Kasumi-1 (cell line): ENCODE measurements at places on chromosomes 12 and 14.

GRCh38 chr12:75192196-75192595 is 17.4 kb downstream of the KCNC2 start:
- DNase-seq: no peak

DNA sequence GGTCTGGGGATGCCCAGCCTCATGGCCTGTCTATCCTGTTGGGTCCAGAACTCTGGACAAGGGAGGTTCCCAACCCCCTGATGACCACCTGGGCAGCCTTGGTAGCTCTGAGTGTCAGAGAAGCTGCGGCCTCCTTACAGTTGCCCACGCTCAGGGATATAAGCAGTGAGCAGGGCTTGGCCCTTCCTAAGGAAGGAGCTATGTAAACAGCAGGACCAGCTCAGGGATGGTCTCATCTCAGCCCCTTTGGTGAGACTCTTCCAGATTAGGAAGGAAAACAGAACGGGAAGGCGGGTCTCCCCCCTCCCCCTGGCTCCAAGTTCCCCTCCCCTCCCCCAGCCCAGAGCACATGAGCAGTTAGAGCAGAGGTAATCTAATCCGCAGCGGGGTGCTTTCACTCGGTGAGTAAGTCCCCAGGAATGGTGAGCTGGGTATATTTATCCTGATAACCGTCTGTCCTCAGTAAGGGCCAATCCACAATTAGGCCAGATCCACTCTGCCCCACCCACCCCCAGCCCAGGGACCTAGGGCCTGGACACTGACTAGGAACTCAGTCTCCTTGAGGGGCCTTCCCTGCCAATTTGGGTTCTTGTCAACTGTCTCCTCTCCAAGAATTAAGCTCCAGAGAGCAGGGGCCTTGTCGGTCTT is 29.5 kb upstream of the RPLP0 start:
- peak; percentile 19 for DNase-seq

DNA sequence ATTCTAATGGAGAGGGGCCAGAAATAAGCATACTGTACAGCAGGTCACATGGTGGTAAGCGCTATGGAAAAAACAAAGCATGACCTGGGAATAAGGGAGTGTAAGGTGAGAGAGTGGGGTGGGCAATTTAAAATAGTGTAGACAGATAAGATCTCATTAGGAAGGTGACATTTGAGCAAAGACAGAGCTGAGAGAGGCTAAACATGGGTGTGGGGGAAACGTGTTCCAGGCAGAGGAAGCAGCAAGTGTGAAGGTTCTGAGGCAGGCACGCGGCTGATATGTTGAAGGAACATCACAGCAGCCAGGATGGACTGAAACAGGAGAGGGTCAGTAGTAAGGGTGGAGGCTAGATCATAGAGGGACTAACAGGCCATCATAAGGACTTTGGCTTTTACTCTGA is 126.8 kb downstream of the SAMD4A start:
- DNase-seq: no peak

- DNase-seq: no peak
These were observed 219.5 kb downstream of the KIF26A start for GRCh38 chr14:104357689-104358527.

- DNase-seq: no peak
These were observed 15.2 kb upstream of the MYL2 start for GRCh38 chr12:110935588-110935987.

- DNase-seq: no peak
These were observed 173.2 kb upstream of the PWP1 start for GRCh38 chr12:107512391-107512790.
